Stomach (tissue), 19 donors: ENCODE measurements at places on chromosomes 3 and 15. TPM values are rescaled to one million over a fixed set of nuclear protein-coding genes. Genes with fewer than 3 reads are reported as not detected.

DNA sequence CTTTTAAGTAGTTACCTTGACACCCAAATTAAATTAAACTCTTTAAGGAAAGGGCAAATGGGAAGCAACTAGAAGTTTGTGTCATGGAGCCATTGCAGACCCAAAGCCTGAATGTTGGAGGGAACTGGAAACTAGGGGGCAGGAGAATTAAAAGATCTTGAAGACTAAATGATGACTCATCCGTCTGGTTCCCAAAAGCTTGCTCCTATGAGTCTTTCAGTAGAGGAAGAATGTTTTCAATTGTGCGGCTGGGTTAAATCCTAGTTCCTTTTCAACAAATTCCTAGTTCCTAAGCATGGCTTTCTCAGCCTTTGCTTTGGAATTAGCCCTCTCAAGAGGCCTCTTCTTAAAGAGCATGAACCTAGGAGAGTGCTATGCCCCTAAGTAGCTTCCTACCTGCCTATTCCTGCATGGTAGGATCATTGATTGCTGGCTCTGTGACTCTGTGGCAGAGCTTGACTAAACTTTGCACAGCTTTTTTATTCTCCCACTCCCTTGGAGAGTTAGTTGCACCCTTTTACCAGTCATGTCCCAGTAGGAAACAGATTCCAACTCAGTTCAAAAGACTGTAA lies 17.7 kb downstream of the CLEC3B start:
- no peaks in the 10 kb centered on the region for H3K36me3 ChIP-seq
- H3K4me3 ChIP-seq, result no peak overlapping the region
- no peak overlapping the region for H3K27ac ChIP-seq
- peak; percentile 48 for DNase-seq
- peaks cover 26% of the 10 kb centered on the region for H3K4me1 ChIP-seq

GOLGA8M gene
- total RNA-seq, result not detected

TEX55 gene
- total RNA-seq, result not detected

IMPG2 gene
- under 0.01 TPM for total RNA-seq
